Activated naive CD4-positive, alpha-beta T cell treated with anti-CD3 and anti-CD28 coated beads for 36 hours (primary cell): ENCODE measurements at places on chromosomes 7 and 10. TPM values are rescaled to one million over a fixed set of nuclear protein-coding genes. Genes with fewer than 3 reads are reported as not detected.
A peak's percentile ranks its signal among the peaks of the same experiment; 100 is the strongest.

DNA sequence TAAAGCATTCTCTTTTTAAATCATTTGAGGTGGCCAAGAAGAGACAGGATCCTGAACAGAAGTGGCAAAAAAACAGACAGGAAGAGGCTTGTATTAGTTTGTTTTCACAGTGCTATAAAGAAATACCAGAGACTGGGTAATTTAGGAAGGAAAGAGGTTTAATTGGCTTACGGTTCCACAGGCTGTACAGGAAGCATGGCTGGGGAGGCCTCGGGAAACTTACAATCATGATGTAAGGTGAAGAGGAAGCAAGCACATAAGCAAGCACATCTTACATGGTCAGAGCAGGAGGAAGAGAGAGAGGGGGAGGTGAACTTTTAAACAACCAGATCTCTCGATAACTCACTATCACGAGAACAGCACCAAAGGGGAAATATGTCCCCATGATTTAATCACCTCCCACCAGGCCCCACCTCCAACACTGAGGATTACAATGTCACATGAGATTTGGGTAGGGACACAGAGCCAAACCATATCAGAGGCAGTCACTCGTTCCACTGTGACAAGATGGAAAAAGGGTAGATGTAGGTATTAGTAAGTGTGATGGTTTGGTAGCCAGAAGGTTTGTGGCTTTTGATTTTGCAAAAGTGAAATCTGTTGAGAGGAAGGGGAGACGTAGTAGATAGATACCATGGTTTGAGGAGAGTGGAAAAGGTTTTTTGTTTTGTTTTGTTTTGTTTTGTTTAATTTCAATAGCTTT lies 5.1 kb downstream of the MSRB2 start:
- DNase-seq: peak; percentile 27

GRCh38 chr7:54995610-54996363 lies 23.0 kb upstream of the EGFR start:
- DNase-seq: peak; percentile 59

DNA sequence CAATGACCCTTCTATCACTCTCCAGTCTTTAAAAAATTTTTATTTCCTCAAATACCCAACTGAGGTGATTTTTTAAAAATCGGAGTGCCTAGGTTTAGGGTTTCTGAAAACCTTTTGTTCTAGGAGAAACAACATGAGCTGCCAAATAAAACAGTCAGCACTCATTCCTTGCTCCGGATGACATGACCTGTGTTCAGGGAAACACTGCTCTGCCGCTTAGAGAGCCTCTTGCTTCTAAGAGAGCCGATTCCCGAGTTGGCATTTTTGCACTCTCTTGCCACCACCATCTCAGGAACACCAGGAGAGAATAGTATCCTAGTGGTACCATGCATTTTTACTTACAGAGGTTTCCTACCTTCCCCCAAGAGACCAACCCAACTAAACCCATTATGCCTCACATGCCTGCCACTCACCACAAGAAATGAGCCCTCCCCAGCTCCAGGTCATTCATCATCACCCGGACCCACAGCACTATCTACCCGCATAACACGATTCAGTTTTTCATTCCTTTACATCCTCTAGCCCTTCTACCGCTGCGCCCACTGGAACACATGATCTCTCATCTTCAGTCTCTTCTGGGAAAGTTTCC lies 365.4 kb downstream of the THSD7A start:
- no peak for DNase-seq

The LIPF gene
- not detected for total RNA-seq

The NOBOX gene
- not detected for total RNA-seq

The ANLN gene
- total RNA-seq: 64.8 TPM

- no peak for DNase-seq
Observed at GRCh38 chr10:13567030-13567429, 19.7 kb upstream of the PRPF18 start.

DNA sequence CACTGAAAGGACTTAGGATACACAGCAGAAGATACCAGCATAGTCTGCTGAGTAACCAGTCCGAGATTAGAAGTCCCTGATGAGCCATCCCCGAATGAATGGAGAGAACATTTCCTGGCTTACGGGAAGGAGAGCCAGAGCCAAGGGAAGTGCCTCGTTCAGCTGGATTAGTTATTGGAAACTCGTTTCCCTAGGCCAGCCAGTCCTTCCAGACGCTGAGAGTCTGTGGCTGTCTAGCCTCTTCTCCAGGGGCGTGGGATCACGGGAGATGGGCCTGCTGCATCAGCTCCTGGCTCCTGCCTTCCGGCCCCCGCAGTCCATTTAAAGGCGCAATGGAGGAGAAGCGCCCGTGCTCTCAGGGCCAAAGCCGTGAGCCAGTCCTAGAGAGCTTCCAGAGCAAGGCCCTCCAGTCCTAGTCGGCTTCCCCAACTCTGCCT lies 712.8 kb downstream of the PARD3 start:
- no peak for DNase-seq

- DNase-seq: no peak
Observed at GRCh38 chr10:62616885-62617590, 187.5 kb upstream of the ADO start.

- no peak for DNase-seq
Observed at GRCh38 chr7:43905209-43905946, 1.0 kb downstream of the URGCP start.
